ENCODE measurements at places on chromosomes 3 and 15. TPM values are rescaled to one million over a fixed set of nuclear protein-coding genes. Genes with fewer than 3 reads are reported as not detected.

GRCh38 chr3:104868291-104868690 is 498.4 kb upstream of the ALCAM start:
- no peak for DNase-seq

- no peak for DNase-seq
These were observed 283.3 kb downstream of the FEZF2 start for GRCh38 chr3:62090066-62090465.

DNA sequence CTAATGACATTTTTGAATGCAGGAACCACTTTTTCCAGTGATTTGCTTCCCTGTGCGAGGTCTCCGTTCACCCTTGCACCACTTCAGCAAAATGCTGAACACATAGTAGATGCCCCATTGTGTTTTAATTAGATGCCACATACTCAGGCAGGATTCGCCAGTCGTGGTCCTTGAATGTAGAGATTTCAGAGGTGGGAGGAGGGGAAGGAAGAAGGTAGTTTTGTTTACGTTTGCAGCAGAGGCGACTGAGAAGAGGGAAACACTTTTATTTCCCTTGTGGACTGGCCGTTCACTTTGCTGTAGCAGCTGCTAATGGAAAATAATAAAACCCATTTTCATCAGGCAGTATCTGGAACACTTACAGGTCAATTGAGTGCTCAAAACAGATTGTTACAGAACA is 262.8 kb upstream of the TBL1XR1 start:
- no peak for DNase-seq

CCR3 gene
- total RNA-seq: not detected

ASB14 gene
- not detected for total RNA-seq

ILDR1 gene
- not detected for total RNA-seq
